ENCODE measurements at places on chromosomes 12 and 14. TPM values are rescaled to one million over a fixed set of nuclear protein-coding genes. Genes with fewer than 3 reads are reported as not detected.

GPR135 gene
- 1.4 TPM for total RNA-seq

PTCSC3 gene
- total RNA-seq = not detected

HSPA2 gene
- 3.7 TPM for total RNA-seq

INHBC gene
- not detected for total RNA-seq

IRAK3 gene
- 4.8 TPM for total RNA-seq

BATF gene
- total RNA-seq = 149 TPM

GPR68 gene
- 43.8 TPM for total RNA-seq

CAPZA3 gene
- total RNA-seq = not detected

TAS2R8 gene
- total RNA-seq = not detected

PALS1 gene
- 8.1 TPM for total RNA-seq

KRT81 gene
- not detected for total RNA-seq

ADAM20 gene
- total RNA-seq = 0.56 TPM

IL31 gene
- total RNA-seq = 0.24 TPM

CLEC9A gene
- not detected for total RNA-seq

TOMM20L gene
- total RNA-seq = not detected

CINP gene
- total RNA-seq = 27.4 TPM

PLBD1 gene
- not detected for total RNA-seq

SERPINA12 gene
- total RNA-seq = not detected

LRRC43 gene
- total RNA-seq = 0.29 TPM

ARMH4 gene
- 0.05 TPM for total RNA-seq

AGAP2 gene
- total RNA-seq = 70.2 TPM

LRIG3 gene
- 0.27 TPM for total RNA-seq

CD69 gene
- total RNA-seq = 106 TPM

TAS2R9 gene
- total RNA-seq = 0.27 TPM

KRT7 gene
- 53.6 TPM for total RNA-seq

LRTM2 gene
- total RNA-seq = not detected

ITFG2 gene
- total RNA-seq = 48.0 TPM

TMED10 gene
- 244 TPM for total RNA-seq

ATL1 gene
- 0.56 TPM for total RNA-seq

PROX2 gene
- not detected for total RNA-seq

CMA1 gene
- total RNA-seq = not detected

KCNMB4 gene
- total RNA-seq = 0.15 TPM

ACSM4 gene
- total RNA-seq = not detected

NOVA1 gene
- total RNA-seq = 0.39 TPM

BCL2L2 gene
- 5.0 TPM for total RNA-seq

AVPR1A gene
- total RNA-seq = not detected

MYRFL gene
- total RNA-seq = 0.10 TPM

TRHDE gene
- total RNA-seq = not detected

MDGA2 gene
- total RNA-seq = not detected

RNASE8 gene
- total RNA-seq = not detected
